Heart right ventricle (tissue), 16 donors: ENCODE measurements at places on chromosomes 12 and 14.

GRCh38 chr14:45877981-45878380, 625.0 kb upstream of the MIS18BP1 start:
- no peak for DNase-seq

- DNase-seq: no peak
Measured at GRCh38 chr14:57295239-57295638, 26.5 kb downstream of the AP5M1 start.

GRCh38 chr14:94486883-94487282, 10.9 kb upstream of the SERPINA9 start:
- DNase-seq: no peak

DNA sequence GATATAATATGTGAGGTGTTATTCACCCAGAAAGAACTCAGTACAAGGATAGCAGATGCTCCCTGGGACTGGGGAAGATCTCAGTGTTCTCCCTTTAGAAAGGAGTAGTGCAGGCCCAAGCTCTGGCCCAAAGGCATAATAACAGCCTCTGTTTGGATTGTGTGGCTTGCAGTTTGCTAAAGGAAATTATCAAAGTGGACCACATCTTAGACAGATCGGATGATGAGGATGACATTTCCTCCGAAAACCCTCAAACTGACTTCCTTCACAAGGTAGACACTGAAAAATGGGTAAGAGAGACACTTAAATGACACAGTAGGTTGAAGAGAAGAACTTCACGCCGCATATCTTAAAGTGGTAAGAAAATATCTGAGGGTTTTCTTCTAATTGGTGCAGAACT, 26.1 kb downstream of the SMCO2 start:
- DNase-seq: no peak

- DNase-seq: no peak
Measured at GRCh38 chr12:29255042-29255441, 106.0 kb downstream of the FAR2 start.

GRCh38 chr14:69287098-69288010, 27.4 kb downstream of the GALNT16 start:
- DNase-seq: no peak

- DNase-seq: no peak
Measured at GRCh38 chr14:58129208-58129607, 22.8 kb downstream of the ARMH4 start.

- no peak for DNase-seq
Measured at GRCh38 chr12:20963762-20964161, 153.3 kb downstream of the SLCO1B3 start.

DNA sequence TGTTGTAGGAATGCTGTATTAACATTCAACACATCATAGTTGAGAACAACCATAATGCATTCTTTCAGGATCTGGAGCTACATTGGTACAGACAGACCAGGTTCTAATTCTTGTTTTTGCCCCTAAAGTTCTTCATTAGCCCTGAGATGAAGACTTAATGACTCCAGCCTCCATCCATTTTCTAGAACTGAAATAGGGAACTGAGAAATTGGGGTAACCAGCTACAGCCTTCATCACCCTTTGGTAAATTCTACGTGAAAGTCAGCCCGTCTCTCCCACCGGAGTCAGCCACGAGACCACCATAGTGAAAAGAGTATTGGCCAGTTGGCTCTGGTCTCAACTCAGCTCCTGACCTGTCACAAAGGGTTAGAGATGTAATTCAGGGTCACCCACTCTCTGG, 164.0 kb downstream of the NUAK1 start:
- no peak for DNase-seq

- no peak for DNase-seq
Measured at GRCh38 chr14:43204816-43205215, 1302.3 kb downstream of the FSCB start.

DNA sequence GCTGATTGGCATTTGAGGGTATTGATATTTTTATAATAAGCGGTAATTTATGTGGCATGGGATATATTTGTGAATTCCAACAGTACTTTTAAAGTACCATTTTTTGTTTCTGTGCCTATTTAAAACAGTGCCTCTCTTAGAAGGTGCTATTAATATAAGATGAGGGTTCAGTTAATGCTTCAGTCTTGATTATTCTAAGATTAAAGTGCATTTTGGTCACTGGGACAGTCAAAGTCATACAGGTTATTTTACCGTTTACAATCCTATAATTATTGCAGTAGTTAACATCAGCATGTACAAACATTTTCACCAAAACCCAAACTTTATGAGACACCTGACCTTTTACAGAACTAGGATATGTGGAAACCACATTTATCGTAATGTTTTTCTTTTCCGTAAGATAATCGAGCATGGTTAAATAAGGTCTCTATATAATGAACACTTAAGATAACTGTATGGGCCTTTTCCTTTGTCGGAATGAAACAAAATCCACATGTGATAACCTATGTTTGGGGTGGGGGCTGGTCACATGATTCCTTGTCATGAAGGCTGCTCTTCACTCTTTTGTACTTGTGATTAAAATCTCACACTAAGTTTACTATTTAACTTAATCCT, 37.7 kb upstream of the DNM1L start:
- DNase-seq: no peak

- DNase-seq: no peak
Measured at GRCh38 chr12:88924162-88924561, 343.9 kb upstream of the KITLG start.

DNA sequence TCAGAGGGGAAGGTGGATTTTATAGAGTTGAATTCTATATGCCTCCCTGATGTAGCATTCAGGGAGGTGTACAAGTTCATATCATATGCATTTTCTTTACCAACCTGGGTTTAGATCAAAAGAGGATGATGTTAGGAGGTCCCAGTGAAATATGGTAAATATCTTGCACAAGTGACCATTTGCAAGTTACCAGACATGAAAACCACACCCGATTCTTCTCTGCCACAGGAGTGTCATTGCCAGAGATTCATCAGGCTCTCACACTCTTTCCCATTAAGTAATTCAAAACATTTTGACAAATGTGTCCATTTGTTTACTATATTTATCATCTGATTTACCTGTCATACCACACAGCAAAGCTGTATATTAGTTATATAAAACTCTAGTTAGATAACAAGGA, 44.0 kb downstream of the VCPKMT start:
- no peak for DNase-seq
